ENCODE measurements at places on chromosomes 5 and 9. TPM values are rescaled to one million over a fixed set of nuclear protein-coding genes. Genes with fewer than 3 reads are reported as not detected.
A peak's percentile ranks its signal among the peaks of the same experiment; 100 is the strongest.

DNA sequence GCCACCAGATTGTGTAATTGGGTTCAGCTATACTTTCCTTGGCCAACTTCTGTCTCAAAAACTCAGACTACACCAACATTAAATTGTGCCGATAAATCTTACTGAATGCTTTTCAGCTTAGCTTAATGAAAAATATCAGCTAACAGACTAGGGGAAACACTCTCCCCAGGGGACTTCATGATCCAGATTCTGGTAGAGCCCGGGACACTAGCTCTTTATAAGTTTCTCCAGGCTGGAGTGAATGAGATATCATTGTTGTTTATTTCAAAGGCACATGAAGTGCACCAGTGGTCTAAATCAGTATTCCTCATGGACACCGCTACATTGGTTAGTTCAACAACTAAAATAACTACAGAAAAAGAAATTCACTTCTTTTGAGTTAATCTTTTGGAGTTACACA, 10.5 kb upstream of the LHFPL2 start:
- DNase-seq = no peak

DNA sequence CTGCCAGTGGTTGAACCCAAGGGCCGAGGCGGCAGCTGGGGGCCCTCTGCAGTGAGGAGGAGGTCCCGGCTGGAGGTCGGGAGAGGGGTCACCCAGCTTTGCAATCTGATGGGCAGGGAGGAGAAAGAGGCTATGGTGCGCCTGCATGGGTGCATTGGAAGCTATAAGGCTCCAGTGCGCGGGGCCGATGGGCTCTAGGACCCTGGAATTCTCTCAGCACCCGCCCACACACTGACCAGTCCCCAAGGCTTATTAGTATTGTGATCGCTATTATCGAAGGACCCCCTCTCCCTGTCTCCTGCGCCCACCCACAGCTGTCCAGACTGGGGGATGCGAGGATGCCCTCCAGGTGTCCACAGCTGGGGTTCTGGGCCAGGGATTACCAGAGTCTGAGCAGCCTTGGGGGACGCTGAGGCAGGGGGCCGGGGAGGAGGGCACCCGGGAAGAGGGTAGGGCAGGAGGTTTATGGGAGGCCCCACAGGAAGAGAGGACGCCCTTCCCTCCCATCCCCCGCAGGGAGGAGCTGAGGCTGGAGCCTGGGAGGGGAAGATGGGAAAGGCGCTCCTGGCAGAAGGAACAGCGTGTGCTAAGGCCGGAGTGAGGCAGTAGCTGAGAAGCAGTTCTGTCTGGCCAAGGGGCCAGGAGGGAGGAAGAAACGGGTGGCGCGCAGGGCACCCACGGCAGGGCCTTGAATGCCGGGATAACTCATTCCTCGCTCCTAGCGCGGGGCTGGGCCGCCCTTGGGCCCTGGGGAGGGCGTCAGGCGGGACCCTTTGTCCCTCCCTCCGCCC, 24.2 kb downstream of the C9orf50 start:
- peak; percentile 76 for DNase-seq

The ENTPD2 gene
- 25.0 TPM for total RNA-seq

The EMB gene
- 6.1 TPM for total RNA-seq

Data from left colon (tissue), 2 donors.